ENCODE measurements at places on chromosomes 3 and 15.

- no peaks in the 10 kb centered on the region for H3K27me3 ChIP-seq
- no peak overlapping the region for H3K4me3 ChIP-seq
- peaks cover 4% of the 10 kb centered on the region for H3K4me1 ChIP-seq
- no peak overlapping the region for H3K27ac ChIP-seq
- DNase-seq, result no peak
- H3K36me3 ChIP-seq, result peaks cover 10% of the 10 kb centered on the region
Observed at GRCh38 chr3:47409688-47410416, 29.0 kb downstream of the PTPN23 start.

DNA sequence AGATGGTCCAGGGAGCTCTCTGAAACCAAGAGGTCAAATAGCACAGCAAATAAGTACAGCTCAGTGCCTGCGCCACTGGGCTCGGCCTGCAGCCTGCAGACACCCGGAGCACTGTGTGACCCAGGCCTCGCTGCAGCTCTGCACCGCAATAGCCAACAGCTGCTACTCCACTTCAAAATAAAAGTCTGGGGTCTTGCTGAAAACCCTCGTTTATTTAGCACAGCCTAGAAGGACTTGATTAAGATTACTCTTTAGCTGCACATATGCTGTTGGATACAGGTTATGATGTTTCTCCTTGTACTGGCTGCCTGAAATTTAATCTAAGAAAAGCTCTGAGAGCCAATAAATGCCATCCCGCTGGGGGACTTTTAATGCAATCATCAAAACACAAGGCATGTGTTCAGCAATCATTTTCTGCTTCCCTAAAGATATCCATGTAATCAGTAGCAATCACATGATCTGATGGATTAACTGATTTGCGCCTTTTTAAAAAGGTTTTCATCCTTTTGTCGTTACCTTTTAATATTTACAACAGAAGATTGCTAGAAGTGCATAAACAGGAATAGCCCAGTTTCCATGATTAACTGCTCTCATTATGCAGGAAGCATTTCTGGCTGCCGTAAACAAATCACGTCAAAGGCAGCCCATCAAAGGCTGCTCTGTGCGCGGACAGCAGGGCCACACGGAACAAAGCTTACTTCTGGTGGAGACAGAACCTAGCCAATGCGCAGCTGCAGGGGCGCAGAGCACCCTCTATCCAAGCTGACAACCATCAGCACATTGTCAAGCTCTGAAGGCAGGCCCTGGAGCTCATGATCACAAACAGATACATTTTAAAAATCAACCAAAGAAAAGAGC, 58.8 kb downstream of the CLASP2 start:
- H3K27ac ChIP-seq, result peak overlapping the region; percentile 77
- H3K27me3 ChIP-seq, result no peaks in the 10 kb centered on the region
- peak overlapping the region; percentile 84 for H3K4me3 ChIP-seq
- no peak for DNase-seq
- no peaks in the 10 kb centered on the region for H3K36me3 ChIP-seq

DNA sequence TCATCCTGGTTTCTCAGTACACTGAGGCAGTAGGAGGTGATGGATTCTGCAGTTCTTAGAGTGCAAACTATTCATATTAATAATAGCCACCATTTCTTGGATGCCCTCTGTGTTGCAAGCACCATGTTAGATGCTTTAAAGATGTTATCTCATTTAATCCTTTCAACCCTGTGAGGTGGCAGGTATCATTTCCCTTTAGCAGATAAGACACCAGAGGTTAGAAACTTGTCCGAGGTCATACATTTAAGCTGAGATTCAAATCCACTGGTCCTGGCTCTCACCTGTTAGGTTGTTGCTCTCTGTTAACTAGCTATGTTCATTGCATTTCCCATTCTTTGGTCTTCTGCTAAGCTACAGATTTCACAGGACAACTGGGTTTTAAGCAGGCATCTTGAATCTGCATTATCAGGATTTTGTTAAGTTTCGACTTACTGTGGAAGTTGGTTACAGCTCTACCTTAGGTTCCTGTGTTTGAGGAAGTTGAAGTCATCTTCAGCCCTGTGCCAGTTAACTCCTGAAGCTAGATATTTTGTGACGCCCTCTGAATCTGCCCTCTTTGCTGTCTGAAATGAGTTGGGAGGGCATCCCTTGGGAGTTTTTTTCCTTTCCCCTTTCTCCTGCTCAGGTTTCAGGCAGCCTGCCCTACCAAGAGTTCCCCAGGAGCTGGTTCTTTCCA, 6.4 kb downstream of the PDE8A start:
- H3K27ac ChIP-seq, result no peak overlapping the region
- peaks cover 12% of the 10 kb centered on the region for H3K36me3 ChIP-seq
- H3K4me3 ChIP-seq, result no peak overlapping the region
- H3K27me3 ChIP-seq, result peaks cover 16% of the 10 kb centered on the region

GRCh38 chr15:50339717-50340116, 15.3 kb downstream of the GABPB1 start:
- H3K27me3 ChIP-seq, result no peaks in the 10 kb centered on the region
- H3K27ac ChIP-seq, result no peak overlapping the region
- H3K4me1 ChIP-seq, result peaks cover 4% of the 10 kb centered on the region
- H3K4me3 ChIP-seq, result no peak overlapping the region
- H3K36me3 ChIP-seq, result peaks cover 12% of the 10 kb centered on the region

- no peaks in the 10 kb centered on the region for H3K36me3 ChIP-seq
- no peak overlapping the region for H3K27ac ChIP-seq
- H3K4me1 ChIP-seq, result peaks cover 12% of the 10 kb centered on the region
Observed at GRCh38 chr3:64133987-64134386, 91.3 kb downstream of the PRICKLE2 start.

GRCh38 chr3:188671971-188672370, 499.8 kb upstream of the TPRG1 start:
- H3K4me1 ChIP-seq, result peaks cover 12% of the 10 kb centered on the region
- no peaks in the 10 kb centered on the region for H3K27me3 ChIP-seq

DNA sequence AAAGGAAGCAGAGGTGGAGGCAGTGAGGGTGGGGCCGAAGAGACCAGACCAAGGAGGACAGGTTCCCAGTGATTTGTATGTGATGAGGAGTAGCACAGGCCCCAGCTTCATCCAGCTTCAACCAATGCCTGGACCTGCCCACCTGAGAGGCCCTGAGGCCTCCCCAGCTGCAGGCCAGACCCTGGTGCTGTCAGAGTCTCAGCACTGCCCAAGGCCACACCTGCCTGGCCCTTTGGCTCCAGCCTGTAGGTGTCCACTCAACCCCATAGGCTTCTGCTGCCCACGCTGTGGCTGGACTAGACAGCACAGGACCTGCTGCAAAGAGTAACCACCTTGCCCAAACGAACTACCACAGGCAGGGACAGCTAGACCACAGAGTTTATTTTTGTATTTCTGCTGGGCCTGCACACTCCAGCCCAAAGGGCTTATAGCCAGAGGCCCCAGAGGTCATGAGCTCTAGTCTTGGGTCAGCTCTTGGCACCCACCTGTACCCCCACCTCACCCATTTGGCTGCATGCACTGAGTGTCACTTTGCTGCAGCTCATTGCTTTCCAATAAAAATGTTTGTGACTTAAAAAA, 81.9 kb upstream of the CDV3 start:
- no peak overlapping the region for H3K27ac ChIP-seq
- H3K27me3 ChIP-seq, result peaks cover 5% of the 10 kb centered on the region
- DNase-seq, result no peak
- no peak overlapping the region for H3K4me3 ChIP-seq
- peaks cover 14% of the 10 kb centered on the region for H3K4me1 ChIP-seq

- peaks cover 23% of the 10 kb centered on the region for H3K4me1 ChIP-seq
- no peak overlapping the region for H3K27ac ChIP-seq
- DNase-seq, result no peak
- no peaks in the 10 kb centered on the region for H3K27me3 ChIP-seq
- peaks cover 35% of the 10 kb centered on the region for H3K36me3 ChIP-seq
Observed at GRCh38 chr3:69214241-69214640, 91.8 kb upstream of the LMOD3 start.

- no peak overlapping the region for H3K27ac ChIP-seq
- H3K27me3 ChIP-seq, result no peaks in the 10 kb centered on the region
- no peaks in the 10 kb centered on the region for H3K36me3 ChIP-seq
- H3K4me3 ChIP-seq, result no peak overlapping the region
- no peaks in the 10 kb centered on the region for H3K4me1 ChIP-seq
Observed at GRCh38 chr15:75982468-75982867, 29.8 kb downstream of the NRG4 start.

DNA sequence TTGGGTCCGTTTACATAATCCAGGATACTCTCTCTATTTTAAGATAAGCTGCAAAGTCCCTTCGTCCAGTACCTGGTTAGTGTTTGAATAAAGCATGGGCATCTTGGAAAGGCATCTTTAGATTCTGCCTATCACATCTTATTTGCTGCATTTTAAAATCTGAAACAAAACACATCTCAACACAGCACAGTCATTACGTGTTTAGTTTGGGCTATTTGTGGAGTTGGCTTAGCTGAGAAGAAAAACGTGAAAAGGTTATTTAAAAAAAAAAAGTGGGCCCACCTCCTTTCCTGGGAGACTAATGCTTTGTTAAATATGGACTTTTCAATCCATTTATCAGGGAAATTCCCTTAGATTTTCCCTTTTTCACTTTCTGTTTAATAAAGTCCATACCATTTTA, 174.5 kb upstream of the WNT5A start:
- H3K36me3 ChIP-seq, result no peaks in the 10 kb centered on the region
- DNase-seq, result no peak
- peaks cover 19% of the 10 kb centered on the region for H3K27me3 ChIP-seq
- no peak overlapping the region for H3K4me3 ChIP-seq
- peaks cover 39% of the 10 kb centered on the region for H3K4me1 ChIP-seq

- peaks cover 11% of the 10 kb centered on the region for H3K27me3 ChIP-seq
- H3K4me1 ChIP-seq, result peaks cover 15% of the 10 kb centered on the region
- DNase-seq, result no peak
- no peak overlapping the region for H3K27ac ChIP-seq
Observed at GRCh38 chr15:68512598-68512997, 66.2 kb upstream of the CORO2B start.

DNA sequence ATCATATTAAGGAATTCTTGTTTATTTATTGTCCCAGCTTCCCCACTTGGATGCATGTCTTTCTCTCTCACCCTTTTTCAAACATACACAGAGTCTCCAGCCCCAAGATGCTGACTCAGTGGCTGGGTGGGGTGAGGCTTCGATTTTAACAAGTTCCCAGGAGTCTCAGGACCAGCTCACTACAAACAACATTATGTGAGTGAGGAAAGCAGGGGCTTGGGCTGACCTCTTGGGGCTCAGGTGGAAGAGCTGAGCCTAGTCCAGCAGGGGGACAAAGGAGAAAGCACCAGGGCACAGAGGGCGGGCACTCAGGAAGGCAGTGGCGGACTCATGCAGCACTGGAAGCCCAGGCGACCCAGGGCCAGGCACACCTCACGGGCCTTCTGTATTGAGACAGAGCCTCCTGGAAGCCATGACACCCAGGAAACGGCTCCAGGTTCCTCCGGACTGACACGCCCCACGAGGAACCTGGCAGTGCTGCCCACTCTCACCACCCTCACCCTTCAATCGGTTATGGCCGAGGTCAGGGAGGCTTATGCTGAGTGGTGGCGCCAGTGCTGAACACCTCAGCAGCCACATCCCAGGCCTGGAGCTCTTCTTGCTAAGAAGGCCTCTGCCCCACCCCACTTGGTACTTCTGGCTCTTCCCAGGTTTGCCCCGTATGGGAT, 97.4 kb downstream of the LRIG1 start:
- no peak overlapping the region for H3K4me3 ChIP-seq
- no peak overlapping the region for H3K27ac ChIP-seq
- no peaks in the 10 kb centered on the region for H3K27me3 ChIP-seq
- H3K4me1 ChIP-seq, result peaks cover 34% of the 10 kb centered on the region

GRCh38 chr3:194318511-194319161, 32.5 kb downstream of the CPN2 start:
- no peak for DNase-seq
- H3K27me3 ChIP-seq, result peaks cover 4% of the 10 kb centered on the region
- peaks cover 14% of the 10 kb centered on the region for H3K36me3 ChIP-seq

DNA sequence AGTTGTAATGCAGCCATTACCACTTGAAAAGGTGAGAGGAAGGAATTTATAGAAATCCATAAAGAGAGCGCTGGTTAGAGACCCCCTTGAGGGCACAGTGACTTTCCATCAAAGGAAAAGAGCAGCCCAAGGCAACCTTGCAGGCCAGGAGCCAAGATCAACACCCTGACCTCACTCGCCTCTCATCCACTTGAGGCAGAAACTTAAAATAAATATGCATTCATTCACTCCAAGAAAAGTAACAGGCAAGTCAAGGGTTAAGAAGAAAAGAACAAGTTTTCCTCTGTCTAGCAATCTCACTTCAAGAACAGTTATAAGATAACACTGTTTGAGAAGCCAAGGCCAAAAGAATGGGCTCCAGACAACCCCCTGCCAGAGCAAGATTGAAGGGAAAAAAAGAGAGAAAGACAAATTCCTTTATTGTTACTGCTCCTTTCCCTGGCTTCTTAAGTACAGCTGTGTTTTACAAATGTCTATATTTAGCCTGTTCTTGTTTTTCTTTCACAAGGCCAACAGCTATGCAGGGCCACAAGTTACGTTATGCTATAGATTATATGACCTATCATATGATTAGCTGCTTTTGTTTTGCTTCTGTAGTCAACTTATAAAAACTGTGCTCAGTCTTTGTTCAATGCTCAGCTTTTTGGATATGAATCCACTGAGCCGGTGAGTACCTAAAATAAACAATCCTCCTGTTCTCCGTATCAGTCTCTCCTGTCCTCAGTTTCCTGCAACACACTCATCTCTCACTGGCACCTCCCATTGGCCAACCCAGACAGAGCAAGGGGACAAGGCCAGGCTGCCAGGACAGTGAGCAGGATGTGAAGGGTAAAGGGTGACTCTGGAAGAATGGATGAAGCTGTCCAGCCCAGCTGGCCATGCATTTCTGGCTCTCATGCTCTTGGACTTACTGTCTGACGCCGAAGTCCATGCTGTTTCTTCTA, 15.8 kb upstream of the SSUH2 start:
- H3K4me1 ChIP-seq, result peaks cover 40% of the 10 kb centered on the region
- peaks cover 9% of the 10 kb centered on the region for H3K27me3 ChIP-seq
- H3K4me3 ChIP-seq, result no peak overlapping the region
- DNase-seq, result no peak
- H3K27ac ChIP-seq, result peak overlapping the region; percentile 1

- no peaks in the 10 kb centered on the region for H3K4me1 ChIP-seq
- H3K27ac ChIP-seq, result no peak overlapping the region
- H3K27me3 ChIP-seq, result no peaks in the 10 kb centered on the region
- DNase-seq, result no peak
Observed at GRCh38 chr15:80216911-80217310, 35.1 kb downstream of the CTXND1 start.

DNA sequence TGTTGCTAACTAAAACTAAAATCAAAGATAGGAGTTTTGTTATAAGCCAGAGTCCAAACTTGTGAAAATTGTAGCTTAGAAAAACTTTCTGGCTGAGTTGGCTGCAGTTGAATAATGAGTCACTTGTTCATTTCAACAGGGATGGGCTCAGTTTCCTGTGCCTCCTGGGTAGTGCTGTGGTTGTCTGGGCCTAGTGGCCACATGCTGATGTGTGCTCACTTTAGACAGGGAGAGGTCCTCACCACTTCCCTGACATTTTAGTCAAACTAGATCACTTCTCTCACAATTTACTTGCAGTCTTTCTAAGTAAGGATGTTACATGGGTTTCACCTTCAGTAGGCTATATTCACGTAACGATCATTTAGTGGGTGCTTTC, 6.3 kb upstream of the UBE2Q2 start:
- no peak for DNase-seq
- peaks cover 4% of the 10 kb centered on the region for H3K4me1 ChIP-seq
- H3K27me3 ChIP-seq, result peaks cover 6% of the 10 kb centered on the region
- no peaks in the 10 kb centered on the region for H3K36me3 ChIP-seq
- no peak overlapping the region for H3K4me3 ChIP-seq
